ENCODE measurements at places on chromosomes 11 and 22.

- no peak for DNase-seq
These were observed 184.2 kb downstream of the BRD1 start for GRCh38 chr22:49643466-49643865.

DNA sequence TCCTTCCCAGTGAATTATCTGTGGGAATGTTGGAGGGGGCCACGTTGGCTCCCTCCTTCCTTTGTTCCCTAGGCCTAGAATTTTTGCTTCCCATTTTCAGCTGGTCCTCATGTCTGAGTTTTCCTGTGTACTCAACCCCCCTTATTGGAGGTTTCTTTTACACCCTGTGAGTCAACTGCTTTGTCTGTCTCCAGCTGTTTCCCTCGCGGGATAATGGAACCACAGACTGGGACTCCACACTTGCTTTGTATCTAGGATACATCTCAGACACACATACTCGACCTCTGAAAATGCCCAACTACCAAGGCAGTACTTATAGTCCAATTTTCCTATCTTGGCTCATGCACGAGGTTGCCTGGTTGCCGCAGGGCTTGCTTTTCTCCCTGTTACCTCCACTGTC, 352.7 kb upstream of the MPPED2 start:
- DNase-seq, result no peak

- no peak for DNase-seq
These were observed 48.8 kb upstream of the ALX4 start for GRCh38 chr11:44358713-44359112.

- no peak for DNase-seq
These were observed 15.3 kb upstream of the APOL3 start for GRCh38 chr22:36175892-36176291.

GRCh38 chr11:69241844-69242243, 52.1 kb upstream of the MYEOV start:
- DNase-seq, result no peak

DNA sequence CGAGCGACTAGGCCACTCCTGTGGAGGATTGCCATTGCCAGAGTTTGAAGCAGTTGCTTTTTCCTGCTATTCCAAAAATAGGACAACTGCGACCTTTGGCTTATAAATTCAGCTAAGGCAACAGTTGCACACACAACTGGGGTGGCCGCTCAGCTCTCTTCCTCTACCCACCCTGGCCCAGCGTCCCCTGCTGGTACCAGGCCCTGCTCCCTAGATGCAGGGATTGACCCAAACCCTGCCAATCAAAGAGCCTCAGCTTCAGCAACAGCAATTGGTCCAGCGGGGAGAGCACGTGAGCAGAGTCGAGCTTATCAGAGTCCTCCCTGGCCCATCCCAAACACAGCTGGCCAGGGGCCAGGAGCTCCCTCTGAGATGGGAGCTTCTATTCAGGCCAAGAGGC, 22.0 kb upstream of the CABP2 start:
- no peak for DNase-seq

DNA sequence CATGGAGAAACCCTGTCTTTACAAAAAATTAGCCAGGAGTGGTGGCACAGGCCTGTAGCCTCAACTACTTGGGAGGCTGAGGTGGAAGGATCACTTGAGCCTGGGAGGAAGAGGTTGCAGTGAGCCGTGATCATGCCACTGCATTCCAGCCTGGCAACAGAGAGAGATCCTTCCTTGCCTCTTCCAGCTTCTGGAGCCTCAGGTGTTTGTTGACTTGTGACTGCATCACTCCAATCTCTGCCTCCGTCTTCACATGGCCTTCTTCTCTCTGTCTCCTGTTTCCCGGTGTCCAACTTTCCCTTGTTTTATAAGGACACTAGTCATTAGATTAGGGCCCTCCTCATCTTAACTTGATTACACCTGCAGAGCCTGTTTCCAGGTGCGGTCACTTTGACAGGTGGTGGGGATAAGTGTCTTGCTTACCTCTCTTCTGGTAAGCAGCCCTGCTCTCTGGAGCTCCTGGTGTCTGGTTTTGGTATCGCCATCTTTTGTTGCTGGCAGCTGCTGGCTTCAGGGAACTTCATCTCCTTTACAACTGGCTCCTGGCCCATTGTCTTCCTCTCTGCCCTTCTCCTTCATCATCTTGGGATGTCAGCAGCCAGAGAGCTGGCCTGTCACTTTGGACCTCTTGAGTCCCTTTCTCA, 8.2 kb upstream of the USP2 start:
- no peak for DNase-seq

DNA sequence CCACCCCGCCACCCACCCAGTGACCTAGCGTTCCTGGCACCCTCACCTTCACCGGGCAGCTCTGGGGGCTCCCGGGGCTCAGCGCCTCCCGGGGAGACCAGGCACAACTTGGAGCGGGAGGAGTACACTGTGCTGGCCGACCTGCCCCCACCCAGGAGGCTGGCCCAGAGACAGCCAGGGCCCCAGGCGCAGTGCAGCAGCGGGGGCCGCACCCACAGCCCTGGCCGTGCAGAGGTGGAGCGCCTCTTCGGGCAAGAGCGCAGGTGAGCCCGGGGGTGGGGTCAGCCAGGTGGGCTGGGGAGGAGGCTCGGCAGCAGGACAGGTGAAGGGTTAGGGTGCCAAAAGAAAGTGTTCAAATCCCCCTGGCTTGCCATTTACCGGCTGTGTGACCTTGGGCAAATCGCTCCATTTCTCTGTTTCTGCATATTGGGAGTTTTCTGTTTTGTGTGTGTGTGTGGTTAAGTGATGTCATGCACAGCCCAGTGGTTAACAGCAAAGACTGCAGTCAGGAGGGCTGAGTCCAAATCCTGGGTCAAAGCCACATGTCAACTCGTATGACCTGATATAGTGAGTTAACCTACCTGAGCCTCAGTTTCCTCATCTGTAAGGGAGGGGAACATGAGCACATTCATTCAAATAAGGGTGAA, 29.5 kb downstream of the TRIOBP start:
- DNase-seq, result no peak

DNA sequence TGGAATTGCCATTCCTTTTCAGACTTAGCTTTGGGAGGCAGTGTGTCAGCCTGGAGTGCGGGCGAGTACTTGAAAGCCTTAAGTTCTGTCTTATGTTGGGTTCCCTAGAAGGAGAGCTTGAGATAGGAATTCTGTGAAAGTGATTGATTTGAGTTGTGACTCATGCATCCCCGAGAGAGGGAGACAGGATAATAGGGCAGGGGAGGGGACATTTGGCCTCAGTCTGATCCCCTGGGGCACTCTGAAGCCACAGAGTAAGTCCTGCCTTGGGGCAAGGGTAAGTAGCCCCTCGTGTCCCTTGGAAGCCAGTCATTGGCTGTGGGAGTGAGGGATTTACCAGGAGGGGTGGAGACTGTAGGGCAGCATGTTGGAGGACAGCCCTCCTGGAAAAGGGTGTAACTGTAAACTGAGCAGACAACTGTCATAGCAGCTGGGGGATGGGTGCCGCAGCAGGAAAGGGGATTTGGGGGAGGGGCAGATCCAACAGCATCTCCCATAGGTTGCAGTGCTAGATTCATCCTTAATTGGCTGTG, 44.0 kb downstream of the KIAA1671 start:
- no peak for DNase-seq

DNA sequence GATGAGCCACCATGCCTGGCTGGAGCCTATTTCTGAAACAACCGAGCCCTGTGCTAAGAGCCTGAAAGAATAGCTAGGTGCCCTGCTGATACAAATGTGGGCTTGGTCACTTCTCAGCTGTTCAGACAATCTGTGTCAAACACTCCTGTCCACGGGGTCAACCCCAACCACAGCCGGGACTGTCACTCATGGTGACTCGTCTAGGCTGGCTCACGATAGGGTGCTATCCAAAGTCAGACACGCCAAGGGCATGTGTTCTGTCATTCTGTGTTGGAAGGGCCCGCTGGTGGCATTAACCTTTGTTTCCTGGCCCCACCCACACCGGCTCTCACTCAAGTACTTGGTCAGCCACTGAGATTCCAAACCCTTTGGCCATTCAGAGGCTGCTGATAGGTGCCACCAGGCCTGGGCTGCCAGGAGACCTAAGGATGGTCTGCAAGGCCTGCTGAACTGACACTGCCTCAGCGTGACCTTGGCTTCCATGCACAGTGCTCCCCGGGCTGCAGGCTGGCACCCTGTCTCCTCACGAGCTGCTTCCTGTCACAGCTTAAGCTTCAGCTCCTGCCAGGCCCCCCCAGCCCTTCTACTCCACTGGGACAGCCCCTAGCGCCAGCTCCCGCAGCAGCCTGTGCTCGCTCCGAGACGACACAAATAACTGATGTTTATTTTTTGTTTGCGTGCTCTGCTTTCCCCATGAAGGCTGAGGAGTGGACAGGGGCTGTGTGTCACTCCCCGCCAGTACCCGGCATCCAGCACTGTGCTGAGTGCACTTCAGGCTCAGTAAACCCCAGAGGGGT, 14.2 kb upstream of the CDC42BPG start:
- DNase-seq, result peak; percentile 74

GRCh38 chr22:40128989-40129388, 48.7 kb upstream of the TNRC6B start:
- peak; percentile 32 for DNase-seq

GRCh38 chr11:46537537-46538295, 56.1 kb downstream of the AMBRA1 start:
- peak; percentile 56 for DNase-seq

- no peak for DNase-seq
These were observed 12.2 kb downstream of the KCTD17 start for GRCh38 chr22:37063431-37064420.

GRCh38 chr11:122852796-122853160, 14.5 kb downstream of the CRTAM start:
- no peak for DNase-seq

- DNase-seq, result no peak
These were observed 5.7 kb downstream of the ZP1 start for GRCh38 chr11:60872961-60873524.

Data from activated T-cell treated with anti-CD3 and anti-CD28 coated beads, Interleukin-2, amount 50 U/mL, for 72 hours (primary cell).